Activated T-cell treated with anti-CD3 and anti-CD28 coated beads, Interleukin-2, amount 50 U/mL, for 24 hours (primary cell): ENCODE measurements at places on chromosomes 12 and 14.

DNA sequence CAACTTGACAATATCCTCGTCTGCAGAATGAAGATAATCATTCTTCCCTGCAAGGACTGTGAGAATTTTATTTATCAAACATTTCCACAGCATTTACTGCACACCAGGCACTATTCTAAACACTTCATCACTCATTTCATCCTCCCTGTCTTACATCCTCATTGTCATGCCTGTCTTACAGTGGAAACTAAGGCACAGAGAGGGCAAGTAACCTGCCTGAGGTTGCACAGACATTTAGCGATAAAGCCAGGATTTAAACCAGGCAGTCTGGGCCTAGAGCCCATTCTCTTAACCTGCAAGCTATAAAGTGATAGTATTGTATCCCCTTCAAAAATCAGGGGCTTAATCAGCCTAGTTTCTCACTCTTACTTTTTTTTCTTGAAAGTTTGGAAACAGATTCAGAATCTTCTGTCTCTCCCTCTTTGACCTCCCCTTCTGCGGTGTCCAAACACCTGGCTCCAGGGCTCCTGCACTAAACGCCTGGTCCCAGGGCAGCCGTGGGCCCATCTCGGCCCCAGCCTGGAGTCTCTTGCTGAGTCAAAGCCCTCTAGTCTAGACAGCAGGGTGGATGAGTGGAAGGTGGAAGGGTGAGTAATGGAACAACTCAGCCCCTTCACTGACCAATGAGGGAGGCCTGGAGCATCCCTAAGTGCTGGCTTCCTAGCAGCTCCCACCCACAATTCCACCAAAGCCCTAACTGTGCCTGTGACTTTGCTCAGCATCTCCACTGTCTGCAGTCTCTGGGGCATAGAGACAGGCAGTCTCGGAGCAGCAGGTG lies 12.5 kb downstream of the ISM2 start:
- DNase-seq = no peak

DNA sequence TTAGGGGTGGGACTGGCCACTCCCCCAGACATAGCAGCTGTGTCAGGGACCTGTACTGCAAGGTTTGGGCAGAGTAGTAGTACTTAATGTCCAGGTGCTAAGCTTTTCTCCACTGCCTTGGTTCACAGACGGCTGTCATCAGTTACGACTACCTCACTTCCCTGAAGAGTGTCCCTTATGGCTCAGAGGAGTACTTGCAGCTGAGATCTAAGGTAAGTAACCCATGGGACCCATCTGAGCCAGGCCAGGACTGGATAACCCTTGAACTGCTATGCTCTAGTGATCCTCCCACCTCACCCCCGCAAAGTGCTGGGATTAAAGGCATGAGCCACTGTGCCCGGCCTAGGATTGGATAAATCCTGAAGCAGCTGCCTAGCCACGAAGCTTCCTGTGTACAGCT lies 22.4 kb downstream of the ADCK1 start:
- no peak for DNase-seq

DNA sequence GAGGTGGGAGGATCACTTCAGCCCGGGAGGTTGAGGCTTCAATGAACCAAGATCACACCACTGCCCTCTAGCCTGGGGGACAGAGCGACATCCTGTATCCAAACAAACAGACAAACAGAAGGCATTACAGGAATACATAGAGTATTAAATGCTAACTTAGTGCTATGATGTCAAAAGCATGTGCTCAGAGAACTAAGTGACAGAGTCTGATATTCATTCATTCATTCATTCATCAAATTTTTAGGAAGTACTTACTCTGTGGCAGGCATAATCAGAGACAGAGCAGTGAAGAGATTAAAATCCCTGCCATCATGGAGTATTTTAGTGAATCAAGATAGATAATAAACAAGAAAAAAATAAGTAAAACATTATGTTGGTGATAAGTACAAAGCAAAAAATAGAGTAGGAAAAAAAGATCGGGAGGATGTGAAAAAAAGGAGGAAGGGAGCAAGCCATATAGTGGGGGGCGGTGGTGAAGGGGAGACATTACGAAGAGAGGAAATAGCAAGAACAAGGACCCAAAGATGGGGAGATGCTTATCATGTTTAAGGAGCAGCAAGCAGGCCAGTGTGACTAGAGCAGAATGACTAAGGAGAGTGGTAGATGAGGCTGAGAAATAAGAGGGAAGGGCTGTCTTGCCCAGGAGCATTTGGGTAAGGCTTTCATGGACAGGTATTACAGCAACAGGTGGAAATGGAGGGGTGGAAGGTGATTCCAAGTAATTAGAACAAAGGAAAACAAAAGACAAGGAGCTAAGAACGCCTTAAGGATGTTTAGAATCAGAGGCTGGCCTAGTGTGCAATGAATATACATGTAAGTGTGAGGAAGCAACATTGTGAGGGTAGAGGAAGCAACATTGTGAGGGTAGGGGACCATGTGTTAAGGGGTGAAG lies 2.8 kb downstream of the MAP4K5 start:
- no peak for DNase-seq

- no peak for DNase-seq
Measured at GRCh38 chr12:116265351-116266147, 11.9 kb downstream of the MED13L start.

DNA sequence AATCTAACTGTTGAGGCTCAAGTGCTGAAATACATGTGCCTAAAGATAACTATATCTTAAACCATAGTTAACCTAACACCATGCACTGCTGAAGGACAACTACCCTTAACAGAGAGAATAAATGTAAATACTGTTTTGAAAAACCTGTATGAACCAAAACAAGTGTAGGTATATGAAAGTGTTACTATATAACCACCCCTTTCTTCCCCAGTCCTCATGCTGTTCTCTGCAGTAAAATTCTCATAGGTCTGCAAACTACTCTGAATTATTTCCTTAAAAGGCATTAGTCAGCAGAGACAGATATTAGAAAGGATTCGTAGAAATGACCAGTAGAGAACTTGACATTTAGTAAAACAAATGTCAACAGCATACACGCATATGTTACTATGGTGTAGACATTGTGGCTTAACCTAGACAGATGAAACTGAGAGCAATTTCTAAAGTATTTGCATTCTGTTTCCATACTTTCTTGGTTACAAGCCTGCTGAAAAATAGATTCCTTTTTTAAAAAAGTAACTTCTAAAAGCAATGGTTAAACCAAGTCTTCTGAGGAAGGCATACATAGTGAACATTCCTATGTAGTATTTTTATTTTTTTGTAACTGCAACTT lies 13.9 kb downstream of the CSRP2 start:
- DNase-seq = no peak

DNA sequence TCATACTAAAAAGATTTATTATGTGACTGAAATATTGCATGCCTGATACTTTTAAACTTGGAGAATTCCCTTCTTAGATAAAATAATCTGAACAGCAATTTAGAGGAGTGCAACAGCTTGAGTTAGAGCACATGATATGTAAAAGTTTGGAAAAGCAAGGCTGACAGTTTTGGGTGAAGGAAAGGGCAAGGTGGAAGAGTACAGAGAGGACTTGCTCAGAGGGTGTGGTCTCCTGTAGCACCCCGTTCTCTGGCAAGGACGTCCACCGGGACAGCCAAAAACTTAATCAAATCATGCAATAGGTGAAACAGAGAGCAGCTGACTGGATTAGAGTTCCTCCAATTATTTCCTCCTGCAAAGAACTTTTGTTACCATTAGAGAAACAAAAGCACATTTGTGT lies 65.2 kb upstream of the PDZRN4 start:
- DNase-seq = no peak
